Activated T-helper 17 cell treated with anti-CD3 and anti-CD28 coated beads, Interleukin-2, amount 50 U/mL, for 72 hours (primary cell): ENCODE measurements at places on chromosomes 3 and 15.

- ATAC-seq, result no peak
These were observed 80.8 kb downstream of the GHSR start for GRCh38 chr3:172367205-172368105.

- no peak for ATAC-seq
These were observed 177.4 kb downstream of the SQOR start for GRCh38 chr15:45812200-45812599.

DNA sequence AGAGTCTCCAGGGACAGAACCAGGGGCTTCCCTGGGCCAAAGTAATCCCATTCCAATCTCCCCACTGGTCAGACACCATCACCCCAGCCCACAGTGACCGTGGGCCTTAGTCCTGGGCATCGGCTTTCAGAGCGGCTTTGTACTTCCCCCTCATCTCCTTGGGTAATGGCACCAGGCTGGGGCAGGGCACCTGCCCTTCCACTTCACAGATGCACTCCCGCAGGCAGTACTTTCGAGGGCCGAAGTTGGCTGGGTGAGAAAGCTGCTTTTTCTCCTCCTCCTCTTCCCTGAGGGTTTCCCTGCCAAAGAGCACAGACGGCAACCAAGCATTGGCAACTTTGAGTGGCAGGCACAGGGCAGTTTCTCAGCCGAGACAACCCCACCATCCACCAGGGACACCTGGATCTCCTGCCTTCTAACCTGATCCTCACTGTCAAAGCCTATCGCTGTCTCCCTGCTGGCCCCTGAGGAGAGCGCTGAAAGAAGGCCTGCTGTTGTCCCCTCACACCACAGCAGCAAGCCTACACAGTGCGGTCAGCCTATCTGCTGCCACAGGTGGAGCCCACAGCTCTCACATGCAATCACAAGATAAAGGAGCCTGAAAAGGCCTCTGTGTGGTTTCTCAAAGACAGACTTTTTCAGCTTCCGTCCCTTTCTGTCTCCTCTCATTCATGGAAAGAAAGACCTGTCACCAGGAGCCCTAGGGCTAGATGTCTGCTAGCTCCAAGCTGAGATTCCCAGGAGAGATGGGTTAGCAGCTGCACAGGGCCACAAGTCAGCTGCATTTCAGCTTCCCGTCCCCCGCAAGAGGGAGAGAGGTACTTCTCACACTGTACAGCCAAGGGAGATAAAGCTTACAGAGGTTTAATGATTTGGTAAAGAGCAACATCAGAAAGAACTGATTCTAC is 12.5 kb downstream of the MRPS25 start:
- no peak for ATAC-seq

- ATAC-seq, result no peak
These were observed 271.5 kb downstream of the MEX3B start for GRCh38 chr15:81774309-81774708.
